ENCODE measurements at places on chromosomes 4 and X. TPM values are rescaled to one million over a fixed set of nuclear protein-coding genes. Genes with fewer than 3 reads are reported as not detected.

Gene PKD2
- 31.1 TPM for total RNA-seq

Gene BGN
- total RNA-seq, result 393 TPM

Gene MAGEA8
- not detected for total RNA-seq

DNA sequence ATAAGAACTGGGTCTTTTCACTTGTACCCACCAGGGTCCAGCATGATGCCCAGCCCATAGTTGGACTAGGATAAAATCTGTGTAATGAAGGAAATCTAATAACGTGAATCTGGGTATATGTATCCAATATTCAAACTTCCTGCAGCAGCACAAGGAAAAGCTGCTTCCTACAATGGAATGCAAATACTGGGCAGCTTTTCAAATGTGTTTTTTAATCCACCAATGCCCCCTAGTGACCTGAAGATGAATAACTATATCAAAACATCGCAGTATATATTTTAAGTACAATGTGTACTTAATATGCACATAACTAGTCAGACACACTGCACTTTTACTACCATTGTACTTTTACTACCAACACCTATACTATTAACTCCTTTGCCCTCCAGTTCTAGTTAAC lies 5.3 kb downstream of the APOO start:
- DNase-seq, result no peak

DNA sequence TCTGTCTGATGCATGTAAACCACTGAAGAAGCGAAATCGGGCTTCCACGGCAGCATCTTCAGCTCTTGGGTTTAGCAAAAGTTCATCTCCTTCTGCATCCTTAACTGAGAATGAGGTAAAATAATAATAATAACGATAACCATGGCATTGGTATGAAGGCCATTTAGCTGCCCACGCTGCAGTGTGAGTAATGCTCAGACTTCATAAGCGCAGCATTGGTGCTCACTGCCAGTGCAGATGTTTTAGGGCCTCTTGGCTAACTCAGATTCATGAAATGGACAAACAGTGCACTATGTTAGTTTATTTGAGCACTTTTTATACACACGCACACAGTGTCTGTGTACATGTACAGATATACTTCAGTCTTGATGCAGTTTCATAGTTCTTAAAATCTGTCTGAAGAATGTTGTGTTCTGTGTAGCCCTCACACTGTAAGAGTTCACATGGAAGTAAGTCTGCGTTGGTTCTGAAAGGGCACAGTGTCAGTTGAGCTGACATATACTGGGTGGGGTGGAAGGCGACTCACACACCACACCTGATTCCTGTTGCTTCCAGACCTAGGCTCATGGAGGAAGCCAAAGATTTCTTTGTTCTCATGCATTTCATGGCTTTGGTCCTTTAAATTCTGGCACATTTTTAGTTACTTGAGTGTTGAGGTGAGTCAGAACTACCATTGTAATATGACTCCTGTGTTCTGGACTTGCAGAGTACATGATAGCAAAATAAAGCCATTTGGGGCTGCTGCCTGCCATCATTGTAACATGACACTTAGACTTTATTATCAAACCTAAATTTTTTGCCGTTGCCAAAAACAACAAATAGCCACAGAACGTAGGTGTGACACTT lies 68.7 kb downstream of the NSD2 start:
- no peak for DNase-seq

Measured in endothelial cell (in vitro differentiated cells).